ENCODE measurements at places on chromosomes 3 and 15.

DNA sequence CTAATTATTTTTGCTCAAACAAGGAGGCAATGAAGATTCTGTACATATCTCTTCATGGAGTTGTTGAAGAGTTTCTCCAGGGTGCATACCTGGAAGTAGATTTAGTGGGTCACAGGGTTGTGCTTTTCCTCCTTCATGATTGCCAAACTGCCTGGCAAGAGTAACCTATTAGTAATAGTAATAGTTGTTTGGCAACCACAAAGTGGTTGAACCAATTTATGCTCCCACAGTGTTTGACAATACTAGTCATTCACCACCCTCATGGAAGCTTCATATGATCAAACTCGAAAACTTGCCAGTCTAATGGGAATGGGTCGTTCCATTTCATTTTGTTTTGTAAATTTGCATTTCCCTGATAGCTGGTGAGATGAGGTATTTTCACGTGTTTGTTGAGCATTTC, 57.8 kb downstream of the TLE3 start:
- no peak for DNase-seq

DNA sequence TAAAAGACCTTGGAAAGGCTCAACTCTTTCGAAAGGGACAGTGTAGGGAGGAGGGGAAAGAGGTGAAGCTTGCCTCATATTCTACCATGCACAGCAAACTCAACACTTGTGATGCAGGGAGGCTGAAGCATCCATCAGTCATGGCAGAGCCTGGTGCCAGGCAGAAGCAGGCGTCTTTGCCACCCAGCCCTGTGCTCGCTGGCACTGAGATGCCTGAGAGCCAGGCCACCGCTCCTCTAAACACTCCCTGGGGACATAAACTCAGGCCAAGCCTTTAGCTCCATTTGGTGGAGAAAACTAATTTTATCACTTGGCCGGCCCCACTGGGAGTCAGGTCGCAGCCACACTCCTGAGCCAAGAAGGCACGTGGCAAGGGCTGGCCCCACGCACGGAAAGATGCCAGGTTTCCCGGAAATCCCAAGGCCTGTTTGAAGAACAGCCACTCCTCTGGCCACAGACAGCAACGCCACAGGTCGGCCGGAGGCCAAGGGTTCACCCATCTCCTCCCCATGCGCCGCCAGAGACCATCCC, 30.7 kb downstream of the XXYLT1 start:
- DNase-seq: no peak

DNA sequence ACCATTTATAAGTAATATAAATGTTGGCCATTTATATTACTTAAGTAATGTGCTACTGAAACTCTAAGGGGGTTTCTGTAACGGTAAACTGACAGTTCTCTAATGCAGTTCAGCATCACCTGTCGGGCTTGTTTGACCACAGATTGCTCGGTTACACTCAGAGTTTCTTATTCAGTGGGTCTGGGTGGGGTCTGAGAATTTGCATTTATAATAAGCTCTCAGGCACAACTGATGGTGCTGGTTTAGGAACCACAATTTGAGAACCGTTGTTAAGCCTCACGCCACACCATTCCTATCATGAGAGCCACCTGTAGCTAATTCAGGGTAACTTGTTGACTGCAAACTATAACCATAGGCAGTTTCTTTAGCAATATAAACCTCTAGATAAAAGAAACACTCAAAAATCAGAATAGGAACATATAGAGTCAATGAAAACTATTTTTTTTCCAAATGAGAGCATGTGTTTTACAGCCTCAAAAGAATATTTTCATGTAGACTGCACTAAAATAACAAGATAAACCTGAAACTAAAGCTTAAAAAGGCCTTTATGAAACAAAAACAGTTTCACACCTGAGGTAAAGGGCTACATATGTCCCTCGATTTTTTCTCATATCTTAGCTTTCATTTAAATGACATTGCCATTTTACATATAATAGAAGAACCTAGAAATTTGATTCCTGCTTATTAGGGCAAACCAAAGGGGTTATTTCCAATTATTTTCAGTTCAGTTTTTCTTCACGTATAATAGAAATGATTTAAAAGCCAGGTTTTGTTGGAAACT, 604.8 kb downstream of the UNC13C start:
- no peak for DNase-seq

GRCh38 chr3:191240486-191240885, 41.4 kb downstream of the OSTN start:
- no peak for DNase-seq

DNA sequence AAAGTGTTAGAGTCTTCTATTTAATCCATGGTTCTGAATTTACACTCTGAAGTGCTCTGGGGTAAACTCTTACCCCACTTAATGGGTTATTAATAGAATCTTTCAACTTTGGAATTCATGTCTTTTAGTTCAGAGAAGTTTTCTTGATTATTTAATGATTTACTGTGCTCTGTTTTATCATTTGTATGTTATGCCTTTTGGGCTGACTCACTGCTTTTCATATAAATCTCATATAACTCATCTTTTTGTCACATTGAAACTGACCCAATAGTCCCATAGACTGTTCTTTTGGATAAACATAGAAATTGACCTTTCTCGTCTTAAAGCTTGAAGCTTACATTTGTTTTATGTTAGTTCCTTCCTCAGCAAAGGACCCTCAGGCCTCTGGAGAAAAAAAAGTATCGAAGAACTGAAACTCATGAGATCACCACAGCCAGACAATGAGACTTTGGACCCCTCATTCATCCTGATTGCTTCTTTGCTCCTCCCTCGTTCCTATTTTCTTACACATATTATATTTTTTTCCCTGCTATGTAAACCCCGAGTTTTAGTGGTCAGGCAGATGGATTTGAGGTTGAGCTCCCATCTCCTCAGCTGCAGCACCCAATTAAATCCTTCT, 229.1 kb upstream of the CBLB start:
- no peak for DNase-seq

GRCh38 chr15:47965297-47965696, 155.5 kb upstream of the SLC24A5 start:
- no peak for DNase-seq

GRCh38 chr15:80154336-80154735, 1.5 kb downstream of the FAH start:
- no peak for DNase-seq

DNA sequence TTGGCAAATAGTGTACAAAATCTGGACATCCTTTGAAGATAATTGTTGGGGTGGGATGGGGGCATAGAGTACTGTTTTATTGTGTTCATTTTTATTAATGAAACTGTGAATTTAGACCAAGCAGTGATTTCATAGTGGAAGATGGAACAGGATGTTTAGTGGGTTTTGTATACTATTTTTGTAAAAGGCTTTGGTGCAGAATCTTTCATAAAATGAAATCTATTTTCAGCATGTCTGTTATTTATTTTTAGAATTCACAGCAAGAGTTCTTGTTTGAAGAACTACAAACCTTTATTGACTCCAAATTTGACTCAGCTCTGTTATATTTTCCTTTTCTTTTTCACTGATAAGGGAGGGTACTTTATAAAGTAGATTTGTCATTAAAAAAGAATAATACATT, 145.4 kb downstream of the AKAP13 start:
- DNase-seq: no peak

DNA sequence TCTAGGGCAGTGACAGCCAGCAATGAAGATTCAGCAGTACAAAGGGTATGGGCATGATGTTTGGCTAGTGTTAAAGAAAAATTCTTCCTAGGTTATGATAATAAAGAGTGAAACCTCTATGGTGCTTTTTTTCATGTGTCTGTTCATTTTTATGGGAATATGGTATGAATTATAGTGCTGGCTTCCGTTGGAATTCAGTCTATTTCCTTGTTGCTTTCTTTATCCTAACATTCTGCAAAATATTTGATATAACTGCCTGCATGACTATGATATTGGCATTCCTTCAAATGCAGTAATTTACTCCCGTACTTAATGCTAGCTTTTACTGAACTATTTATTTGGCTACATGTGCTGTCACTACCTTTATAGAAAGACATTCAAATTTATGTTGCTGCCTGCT, 57.6 kb upstream of the ATP11B start:
- no peak for DNase-seq

- DNase-seq: no peak
Observed at GRCh38 chr15:85316244-85316934, 64.0 kb upstream of the AKAP13 start.

GRCh38 chr3:171791692-171792076, 18.6 kb downstream of the PLD1 start:
- no peak for DNase-seq

DNA sequence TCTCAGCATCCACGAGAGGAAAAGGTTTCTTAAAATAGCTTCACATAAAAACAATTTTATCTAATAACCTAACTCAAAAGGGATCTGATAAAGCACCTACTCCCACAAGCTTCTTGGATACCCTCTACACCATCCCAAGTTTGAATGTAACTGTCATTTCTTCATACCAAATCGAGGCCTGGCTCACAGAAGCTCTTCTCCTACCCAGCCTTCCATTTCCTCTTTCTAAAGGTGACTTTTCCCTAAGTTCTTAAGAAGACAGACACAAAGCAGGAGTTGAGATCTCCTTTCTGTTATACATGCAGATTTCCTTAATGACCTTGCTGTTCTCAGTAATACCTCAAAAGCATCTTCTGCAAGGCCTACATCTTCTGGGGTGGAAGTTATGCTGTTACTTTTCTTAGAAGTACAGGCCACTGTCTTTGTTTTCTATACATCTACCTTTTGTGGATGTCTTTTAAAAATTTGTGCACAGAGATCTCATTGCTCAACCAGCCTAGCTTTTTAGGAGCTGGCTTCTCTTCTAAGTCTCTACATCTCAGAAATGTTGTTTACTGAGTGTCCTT, 3.4 kb upstream of the LRRIQ4 start:
- DNase-seq: no peak

GRCh38 chr3:12117473-12117872, 41.2 kb downstream of the TIMP4 start:
- no peak for DNase-seq

- DNase-seq: no peak
Observed at GRCh38 chr3:56917361-56918110, 115.8 kb upstream of the ARHGEF3 start.

- DNase-seq: no peak
Observed at GRCh38 chr3:188993181-188993580, 178.6 kb upstream of the TPRG1 start.

GRCh38 chr3:197490098-197491058, 65.4 kb downstream of the BDH1 start:
- DNase-seq: no peak

GRCh38 chr3:59949311-59949710, 899.5 kb upstream of the CFAP20DC start:
- no peak for DNase-seq

DNA sequence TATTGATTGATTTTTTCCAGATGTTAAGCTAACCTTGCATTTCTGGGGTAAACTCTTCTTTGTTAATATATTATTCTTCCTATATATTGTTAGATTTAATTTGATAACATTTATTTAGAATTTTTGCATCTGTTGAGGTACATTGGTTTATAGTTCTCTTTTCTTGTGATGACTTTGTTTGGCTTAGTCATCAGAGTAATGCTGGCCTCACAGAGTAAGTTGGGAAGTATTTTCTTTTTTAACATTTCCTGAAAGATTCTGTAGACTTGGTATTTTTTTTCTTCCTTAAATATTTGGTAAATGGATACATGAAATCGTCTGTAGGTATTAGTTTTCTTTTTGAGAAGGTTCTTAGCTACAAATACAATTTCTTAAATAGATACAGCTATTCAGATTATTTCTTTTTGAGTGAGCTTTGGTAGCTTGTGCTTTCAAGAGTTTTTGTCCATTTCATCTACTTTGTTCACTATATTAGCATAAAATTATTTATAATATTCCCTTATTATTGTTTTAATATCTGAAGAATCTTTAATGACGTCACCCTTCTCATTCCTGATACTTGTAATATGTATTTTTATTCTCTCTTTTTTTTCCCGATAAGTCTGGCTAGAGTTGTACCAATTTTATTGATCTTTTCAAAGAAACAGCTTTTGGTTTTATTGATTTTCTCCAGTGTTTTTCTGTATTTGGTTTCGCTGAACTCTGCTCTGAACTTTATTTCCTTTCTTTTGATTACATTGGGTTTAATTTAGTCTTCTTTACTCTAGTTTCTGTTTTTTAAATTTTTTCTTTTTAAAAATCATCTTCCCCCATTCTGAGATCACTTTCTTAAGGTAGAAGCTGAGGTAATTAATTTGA, 6.5 kb upstream of the HPS3 start:
- no peak for DNase-seq

- DNase-seq: no peak
Observed at GRCh38 chr3:14137445-14137844, 12.6 kb downstream of the TMEM43 start.

DNA sequence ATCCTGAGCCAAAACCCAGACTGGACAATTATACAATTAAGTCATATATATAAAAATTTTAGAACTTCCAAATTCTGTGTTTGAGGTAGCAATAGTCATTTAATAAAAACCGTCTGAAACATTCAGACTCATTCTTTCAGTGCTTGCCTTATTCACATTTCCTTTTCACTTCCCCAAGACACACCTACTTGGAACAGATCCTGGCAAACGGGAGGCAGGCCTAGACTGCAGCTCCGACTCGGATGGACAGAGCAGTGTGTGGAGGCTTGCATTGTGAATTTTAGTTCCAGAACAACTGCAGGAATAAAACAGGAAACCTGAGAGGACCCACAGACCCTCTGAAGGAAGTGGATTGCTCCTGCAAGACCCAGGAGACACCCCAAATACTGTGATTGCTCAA, 341.4 kb downstream of the CNTN3 start:
- DNase-seq: no peak

DNA sequence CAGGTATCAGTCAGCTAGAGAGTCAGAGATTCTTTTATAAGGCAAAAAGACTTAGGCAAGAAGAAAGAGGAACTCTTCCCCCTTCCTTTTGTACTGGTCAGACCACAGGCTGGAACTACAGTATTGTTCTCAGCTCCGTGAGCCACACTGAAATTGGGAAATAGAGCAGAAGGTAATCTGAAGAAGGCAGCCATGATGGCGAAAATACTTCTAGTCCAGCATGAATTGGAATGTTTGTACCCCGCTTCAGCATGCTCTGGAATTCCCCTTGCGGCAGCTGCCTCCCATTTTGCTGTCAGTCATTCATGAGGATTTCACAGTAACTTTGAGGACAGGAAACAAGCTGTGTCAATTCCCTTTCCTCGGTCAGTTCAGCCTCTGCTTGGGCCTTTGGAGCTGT, 96.2 kb downstream of the CORO2B start:
- DNase-seq: no peak

DNA sequence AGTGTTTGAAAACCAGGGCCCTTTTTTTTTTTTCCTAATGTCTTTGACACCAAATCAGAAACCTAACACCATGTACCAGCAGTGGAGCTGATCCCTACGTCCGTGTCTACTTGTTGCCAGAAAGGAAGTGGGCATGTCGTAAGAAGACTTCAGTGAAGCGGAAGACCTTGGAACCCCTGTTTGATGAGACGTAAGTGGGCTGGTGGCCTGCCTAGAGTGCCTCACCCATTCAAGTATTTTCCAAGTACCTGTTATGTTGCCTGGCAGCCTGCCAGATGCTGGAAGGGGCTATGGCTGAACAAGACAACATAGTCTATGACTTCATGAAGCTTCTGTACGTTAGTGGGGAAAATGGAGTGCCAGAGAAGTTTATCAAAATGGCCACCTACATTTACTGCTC, 39.7 kb downstream of the ESYT3 start:
- DNase-seq: no peak

GRCh38 chr15:38899300-38899699, 334.7 kb upstream of the RASGRP1 start:
- no peak for DNase-seq

GRCh38 chr3:38576526-38577370, 72.7 kb downstream of the SCN5A start:
- no peak for DNase-seq

All from stimulated activated CD4-positive, alpha-beta T cell treated with anti-CD3 and anti-CD28 coated beads, Interleukin-1b, Interleukin-23, amount 100 ng/mL, for 1 hour (primary cell).